Stimulated activated CD8-positive, alpha-beta memory T cell treated with anti-CD3 and anti-CD28 coated beads, Interleukin-12 subunit alpha, Interleukin-12 subunit beta, amount 100 ng/mL, for 1 hour (primary cell): ENCODE measurements at places on chromosomes 5 and 9.

DNA sequence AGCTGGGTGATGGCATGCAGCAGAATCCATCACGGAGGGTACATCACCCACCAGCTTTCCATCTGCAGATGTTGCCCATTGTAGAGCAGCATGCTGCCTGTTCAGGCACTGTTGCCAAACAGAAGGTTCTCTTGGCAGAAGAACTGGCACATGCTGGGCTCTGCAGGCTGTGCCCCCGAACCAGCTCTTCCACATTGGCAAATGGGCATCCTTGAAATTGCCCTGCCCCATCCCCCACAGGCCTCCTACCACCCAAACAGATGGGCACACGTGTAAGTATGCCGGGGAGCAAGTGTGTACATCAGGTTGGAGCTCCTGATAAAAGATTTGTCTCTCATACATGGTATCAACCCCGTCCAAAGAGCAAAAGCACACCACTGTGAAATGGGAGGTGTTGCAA lies 220.3 kb upstream of the TAS2R1 start:
- DNase-seq = no peak

DNA sequence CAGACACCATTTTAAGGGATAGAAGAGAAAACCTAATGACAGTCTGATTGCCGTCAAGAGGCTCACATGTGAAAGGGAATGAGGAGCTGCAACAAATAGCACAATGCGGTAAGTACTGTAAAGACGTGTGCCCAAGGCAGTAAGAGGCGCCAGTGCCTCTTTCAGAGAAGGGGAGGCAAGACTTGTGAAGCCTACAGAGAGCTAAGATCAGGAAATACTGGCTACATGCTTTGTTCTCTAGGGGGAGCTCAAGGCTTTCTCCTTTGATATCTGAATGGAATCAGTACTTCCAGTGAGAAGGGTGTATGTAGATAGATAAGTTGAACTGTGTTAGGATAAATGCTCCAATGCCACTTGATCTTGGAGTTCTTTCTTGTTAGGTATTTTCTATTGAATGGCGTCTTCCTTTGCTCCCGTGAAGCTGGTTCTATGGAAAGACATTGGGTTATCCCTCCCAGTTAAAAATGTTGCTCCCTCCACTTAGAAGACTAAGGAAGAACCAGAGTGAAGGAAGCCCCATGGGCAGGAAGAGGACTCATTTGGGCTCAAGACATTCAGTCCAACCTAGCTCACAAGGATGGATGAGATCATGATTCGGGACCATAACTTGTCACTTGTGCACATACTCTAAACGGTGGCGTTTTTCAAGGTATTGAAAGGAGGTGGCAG lies 23.5 kb upstream of the ALDOB start:
- DNase-seq = no peak

- DNase-seq = no peak
Measured at GRCh38 chr5:2708751-2709150, 42.7 kb downstream of the IRX2 start.

DNA sequence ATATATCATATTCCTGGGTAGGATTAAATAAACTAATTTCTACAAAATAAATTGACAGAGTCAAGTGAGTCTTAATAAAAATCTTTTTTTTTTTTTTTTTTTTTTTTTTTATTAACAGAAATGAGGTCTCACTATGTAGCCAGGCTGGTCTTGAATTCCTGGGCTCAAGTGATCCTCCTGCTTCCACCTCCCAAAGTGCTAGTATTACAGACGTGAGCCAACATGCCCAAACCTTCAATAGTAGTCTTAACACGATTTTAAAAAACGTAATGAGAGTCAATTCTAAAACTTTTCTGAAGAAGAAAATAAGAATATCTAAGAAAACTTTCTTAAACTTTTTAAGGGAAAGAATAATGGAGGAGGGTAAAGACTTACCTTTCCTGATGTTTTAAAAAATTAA lies 84.2 kb downstream of the YIPF5 start:
- DNase-seq = no peak

DNA sequence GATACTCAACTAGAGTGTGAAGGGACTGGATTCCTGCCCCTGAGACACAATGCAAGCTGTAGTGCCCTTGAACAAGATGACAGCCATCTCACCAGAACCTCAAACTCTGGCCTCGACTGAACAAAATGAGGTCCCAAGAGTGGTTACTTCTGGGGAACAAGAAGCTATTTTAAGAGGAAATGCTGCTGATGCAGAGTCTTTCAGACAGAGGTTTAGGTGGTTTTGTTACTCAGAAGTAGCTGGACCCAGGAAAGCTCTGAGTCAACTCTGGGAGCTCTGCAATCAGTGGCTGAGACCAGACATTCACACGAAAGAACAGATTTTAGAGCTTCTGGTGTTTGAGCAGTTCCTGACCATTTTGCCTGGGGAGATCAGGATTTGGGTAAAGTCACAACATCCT lies 2.4 kb downstream of the ZNF483 start:
- no peak for DNase-seq

DNA sequence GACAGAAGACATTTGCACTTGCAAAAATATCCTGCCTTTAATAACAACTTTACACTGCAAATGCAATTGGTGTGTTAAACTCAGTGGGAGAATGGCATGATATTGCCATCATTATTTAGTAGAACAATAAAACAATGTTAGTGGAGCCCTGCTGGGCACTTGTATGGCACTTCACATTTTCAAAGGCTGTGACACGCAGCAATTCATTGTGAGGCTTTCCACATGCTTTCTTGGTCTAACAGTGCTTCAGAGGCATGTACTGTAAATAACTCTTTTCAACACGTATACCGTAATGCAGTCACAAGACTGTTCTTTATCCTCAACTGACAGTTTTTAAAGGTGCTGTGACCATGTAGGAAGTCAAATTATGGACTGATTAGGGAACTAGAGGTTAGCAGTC lies 155.5 kb upstream of the EPB41L4A start:
- no peak for DNase-seq

GRCh38 chr5:104429911-104430310 lies 867.3 kb upstream of the NUDT12 start:
- no peak for DNase-seq

DNA sequence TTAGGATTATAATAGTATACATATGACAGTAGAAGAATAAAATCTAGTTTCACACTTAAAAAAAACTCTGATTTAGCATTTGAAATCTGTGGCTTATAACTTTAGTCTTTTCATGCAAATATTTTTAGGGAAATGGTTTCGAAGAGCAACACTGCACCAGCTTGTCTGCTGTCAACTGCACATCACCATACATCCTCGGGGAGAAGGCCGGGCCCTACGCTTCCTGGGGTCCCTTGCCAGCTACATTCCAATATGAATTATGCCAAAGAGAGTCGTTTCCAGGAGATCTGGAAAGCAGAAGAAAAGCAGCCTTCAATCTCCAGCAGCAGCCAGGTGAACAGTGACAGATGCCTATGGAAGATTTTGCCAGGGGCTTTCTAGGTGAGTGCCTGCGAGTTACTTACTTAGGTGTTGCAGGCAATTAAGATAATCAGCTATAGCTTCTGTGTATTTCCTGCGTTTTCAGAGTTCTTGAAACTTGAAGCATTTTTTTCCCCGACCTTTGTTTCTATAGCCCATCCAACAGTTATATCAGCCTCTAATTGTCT lies 166.8 kb downstream of the TRPM3 start:
- no peak for DNase-seq

GRCh38 chr9:129726322-129727160 lies 26.3 kb downstream of the PTGES start:
- DNase-seq = peak; percentile 24

DNA sequence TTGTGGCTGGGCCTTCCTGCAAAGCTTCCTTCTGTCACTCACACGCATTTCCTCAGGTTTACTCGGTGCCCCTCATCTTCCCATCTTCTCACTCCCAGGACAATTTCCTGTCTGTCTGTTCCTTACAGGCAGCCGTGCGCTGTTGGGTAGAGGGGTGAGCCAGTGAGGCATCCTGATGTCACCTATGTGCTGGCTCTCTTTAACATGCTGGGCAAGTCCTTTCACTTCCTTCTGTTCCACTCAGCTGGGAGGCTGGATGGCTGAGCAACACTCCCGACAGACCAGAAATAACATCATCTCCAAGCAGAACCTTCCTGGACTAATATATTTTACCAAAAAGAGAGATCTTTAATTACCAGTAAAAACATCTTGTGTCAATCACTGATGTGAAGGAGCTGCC lies 103.0 kb downstream of the HSD17B3 start:
- DNase-seq = no peak

GRCh38 chr9:82488313-82489200 lies 500.0 kb downstream of the SPATA31D1 start:
- DNase-seq = no peak

GRCh38 chr9:133113163-133113948 lies 7.7 kb downstream of the RALGDS start:
- no peak for DNase-seq

- DNase-seq = no peak
Measured at GRCh38 chr5:132510076-132510475, 19.5 kb upstream of the IRF1 start.
